ENCODE measurements at places on chromosomes 5 and 9.

DNA sequence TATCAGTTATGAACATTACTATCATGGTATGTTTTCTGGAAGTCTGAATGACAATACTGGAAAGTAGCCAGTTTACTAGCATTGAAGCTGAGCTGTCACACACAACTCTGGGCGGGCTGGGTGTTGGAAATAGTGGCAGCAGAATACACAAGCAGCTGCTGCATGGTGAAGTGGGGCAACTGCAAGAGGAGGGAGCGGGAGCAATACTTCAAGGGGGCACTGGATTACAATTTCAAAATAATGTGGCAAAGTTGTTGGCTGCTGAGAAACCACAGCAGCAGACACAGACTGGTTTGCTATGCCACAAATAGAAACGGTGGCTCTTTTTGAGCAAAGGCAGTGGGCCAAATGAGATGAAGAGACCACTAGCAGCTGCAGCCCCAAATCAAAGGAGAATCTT is 350.2 kb downstream of the KIAA0825 start:
- no peak for DNase-seq

DNA sequence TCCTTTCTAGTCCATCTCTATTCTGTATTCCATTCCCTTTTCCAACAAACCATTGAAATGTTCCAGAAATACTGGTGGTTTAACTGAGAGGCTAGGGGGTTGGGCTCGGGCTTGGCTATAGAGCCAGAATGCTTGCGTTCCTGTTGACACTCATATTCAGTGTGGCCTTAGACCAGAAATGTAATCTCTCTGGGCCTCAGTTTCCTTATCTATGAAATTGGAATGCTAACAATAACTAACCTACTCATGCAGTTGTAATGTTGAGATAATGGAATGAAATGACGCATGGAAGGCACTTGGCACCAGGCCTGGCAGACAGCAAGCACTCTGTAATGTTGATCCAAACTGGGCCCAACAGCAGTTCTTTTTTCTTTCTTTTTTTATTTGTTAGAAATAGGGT is 26.8 kb downstream of the JADE2 start:
- DNase-seq: no peak

- DNase-seq: no peak
These were observed 120.7 kb upstream of the PCA3 start for GRCh38 chr9:76643399-76644117.

DNA sequence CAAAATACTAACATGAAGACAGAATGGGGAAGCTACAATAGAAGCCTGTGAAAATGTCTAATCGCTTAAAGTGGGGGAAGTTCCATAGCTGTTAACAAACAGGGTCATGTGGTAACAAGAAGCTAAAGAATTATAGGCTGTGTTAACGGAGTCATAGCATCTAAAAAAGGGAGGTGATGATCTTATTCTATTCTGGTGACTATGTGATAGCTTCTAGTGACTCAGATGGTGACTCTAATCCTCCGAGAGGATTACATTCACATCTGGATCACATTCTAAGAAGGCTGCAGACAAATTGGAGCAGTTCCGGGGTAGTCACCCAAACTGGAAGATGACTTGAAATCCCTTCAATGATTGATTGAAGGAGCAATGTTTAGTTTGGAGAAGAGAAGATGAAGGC is 142.1 kb downstream of the LIFR start:
- no peak for DNase-seq

DNA sequence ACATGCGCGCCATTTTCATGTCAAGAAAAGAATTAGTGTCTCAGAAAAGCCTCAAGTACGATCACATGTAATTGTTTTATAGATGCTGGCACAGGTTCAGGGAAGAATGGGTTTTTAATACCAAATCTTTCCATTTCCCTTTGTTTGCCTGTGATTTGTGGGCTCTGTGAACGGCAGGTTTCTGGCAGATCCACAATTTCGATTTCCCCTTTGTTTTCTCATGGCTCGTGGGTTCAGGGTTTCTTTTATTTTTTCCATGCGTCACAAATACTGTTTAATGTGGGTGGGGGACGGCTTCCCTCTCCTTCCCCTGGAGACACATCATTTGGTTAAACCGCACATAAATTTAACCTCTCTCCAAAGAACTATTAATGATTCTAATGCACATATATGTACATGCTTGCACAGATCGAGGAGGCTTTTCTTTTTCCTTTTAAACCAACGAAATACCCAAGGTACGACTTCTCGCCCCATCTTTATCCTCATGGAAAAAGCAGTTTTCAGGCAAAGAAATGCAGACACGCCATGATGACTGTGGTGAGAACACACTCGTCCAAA is 195.9 kb downstream of the SLIT3 start:
- no peak for DNase-seq

DNA sequence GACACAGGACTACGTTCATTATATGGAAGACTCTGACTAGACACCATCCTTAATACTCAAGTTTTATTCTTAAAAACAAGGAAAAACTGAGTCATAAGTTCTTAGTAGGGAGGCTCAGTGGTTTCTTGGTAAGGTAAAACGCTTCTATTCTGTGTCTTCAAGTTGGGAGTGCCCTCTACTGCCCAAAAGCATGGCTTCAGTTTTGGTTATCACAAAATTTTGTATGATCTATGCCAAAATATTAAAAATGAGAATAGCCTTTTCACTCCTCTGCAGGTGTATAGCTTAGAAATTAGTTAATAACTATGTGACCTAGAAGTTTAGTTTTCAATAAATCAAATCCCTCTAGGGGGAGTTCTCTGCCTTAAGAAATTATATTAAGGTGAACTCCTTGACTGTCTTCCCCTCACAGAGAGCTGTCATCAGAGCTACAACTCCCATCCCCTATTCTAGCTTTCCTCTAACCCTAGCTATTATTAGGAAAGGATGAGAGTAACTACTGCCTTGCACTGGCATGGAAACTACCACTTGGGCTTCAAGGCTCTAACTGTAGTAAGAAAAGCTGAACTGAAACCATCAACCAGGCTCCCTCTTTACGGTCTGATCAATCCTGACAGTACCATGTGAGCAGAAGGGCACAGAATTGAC is 189.7 kb downstream of the GNAQ start:
- no peak for DNase-seq

DNA sequence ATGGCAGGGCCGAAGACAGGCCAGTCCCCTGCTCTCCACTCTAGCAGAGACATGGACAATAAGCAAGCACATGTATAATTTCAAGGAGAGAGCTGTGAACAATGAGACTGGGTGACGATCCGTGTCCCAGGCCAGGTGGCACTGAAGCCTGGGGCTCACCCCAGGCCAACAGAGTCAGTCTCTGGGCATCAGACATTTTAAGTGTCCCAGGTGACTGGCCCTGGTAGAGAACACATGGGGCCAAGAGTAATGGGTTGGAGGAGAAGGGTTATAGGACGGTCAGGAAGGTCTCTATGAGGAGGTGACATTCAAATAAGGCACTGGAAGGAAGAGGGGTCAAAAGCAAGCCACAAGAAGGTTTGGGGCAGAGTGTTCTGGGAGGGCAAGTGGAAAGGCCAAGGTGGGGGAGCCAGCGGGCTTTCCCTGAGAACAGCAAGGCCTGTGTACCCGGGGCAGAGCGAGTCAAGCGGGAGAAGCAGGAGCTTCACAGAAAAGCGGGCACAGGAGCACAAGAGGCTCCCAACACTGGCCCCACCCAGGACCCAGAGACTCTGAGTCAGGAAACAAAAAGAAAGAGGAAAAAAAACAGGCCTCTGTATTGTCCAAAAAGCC is 1.1 kb upstream of the AKNA start:
- DNase-seq: no peak

DNA sequence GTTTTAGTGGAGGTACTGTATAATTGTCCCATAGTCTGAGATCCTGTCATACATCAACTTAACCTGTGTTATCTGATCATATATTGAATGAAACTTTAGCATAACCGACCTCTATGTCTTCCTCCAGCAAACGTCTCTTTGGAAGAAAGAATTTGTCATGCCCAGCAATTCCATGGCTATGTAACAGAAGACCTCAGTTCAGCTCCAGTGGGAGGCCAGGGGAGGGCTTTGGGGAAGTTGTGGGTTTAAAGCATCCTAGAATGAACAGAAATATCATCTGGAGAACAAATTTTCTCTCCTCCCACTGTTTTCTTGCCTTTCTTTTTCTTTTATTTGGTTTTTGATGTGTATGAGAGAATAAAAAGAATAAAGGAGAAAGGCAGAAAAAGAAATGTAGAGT is 164.5 kb downstream of the GAS1 start:
- DNase-seq: no peak

DNA sequence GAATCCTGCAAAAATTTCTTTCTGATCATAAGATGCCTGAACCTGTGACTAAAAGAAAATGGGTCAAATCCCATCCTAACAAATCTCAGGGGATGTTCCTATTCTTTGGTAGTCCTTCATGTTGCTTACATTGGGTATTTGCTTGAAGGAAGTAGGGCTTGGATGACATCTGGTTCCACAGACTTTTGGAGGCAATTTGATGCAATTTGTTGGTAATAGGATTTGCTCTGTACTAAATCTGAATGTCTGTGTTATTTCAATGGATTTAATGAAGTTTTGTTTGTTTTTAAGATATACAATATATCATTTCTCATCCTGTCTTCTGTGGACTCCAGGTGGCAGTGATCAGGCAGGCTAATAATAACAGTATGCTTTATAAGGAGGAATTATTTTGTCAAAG is 457.9 kb downstream of the ZSWIM6 start:
- no peak for DNase-seq

- DNase-seq: no peak
These were observed 157.1 kb downstream of the ARRDC3 start for GRCh38 chr5:91225848-91226686.

GRCh38 chr5:26572480-26572879 is 465.9 kb downstream of the CDH9 start:
- DNase-seq: no peak

- DNase-seq: no peak
These were observed 16.6 kb downstream of the DMRTA1 start for GRCh38 chr9:22463205-22463604.

GRCh38 chr5:144710637-144711036 is 540.0 kb downstream of the KCTD16 start:
- DNase-seq: no peak

DNA sequence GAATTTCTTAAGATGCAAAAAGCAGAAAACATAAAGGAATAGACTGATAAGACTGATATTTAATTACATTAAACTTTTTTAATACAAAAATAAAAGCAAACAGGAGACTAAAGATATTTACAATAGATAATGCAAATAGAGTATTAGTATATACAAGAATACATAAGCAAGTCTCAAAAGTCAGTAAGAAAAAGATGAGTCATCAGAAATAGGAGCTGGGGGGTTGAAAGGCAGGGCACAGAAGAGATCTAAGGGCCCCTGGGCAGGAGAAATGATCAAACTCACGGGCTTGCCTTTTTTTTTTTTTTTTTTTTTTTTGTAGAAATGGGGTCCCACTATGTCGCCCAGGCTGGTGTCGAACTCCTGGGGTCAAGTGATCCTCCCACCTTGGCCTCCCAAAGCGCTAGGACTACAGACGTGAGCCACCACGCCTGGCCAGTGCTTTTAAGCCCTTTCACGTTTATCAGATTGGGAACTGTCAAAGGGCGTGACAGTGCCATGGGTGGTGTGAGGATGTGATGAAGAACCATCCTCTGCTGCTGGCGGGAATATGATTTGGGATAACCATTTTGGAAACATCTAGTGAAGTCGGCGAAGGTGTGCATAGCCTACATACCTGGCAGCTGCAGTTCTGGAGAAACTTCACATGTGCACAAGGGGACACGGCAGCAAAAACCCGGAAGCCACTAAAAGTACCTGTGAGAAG is 126.1 kb downstream of the CACNA1B start:
- DNase-seq: no peak

- DNase-seq: no peak
These were observed 243.9 kb downstream of the NR2F1-AS1 start for GRCh38 chr5:93337138-93337537.

- no peak for DNase-seq
These were observed 15.9 kb upstream of the ALDOB start for GRCh38 chr9:101451498-101451897.

- DNase-seq: no peak
These were observed 41.7 kb upstream of the RPS23 start for GRCh38 chr5:82319651-82320376.

DNA sequence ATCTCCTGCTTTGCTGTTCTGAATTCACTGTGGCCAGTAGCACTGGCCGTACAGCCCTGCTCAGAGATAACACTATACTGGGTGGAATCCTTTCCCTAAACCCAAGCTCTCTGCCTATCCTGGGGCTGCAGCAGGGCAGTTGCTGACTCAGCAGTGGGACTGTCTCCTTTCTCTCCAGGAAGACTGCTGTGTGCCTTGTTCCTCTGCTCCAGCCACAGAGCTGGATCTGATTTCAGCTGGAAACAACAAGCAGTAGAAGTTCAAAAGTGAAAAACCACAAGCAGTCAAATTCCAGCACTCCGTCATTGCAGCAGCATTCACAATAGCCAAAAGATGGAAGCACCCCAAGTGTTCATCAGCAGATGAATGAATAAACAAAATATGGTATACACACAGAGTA is 105.0 kb downstream of the FBXL7 start:
- DNase-seq: no peak

DNA sequence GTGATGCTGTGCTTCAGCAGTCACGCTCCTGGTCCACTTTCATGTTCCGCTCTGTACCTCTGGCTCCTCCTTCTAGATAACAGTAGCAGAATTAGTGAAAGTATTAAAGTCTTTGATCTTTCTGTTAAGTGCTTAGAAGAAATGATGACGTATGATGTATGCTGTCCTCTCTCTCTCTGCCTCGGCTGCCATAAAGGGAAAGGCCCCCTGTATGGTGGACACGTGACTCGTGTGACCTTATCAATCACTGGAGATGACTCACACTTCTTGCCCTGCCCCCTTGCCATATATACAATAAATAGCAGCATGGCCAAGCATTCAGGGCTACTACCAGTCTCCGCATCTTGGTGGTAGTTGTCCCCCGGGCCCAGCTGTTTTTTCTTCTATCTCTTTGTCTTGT is 100.3 kb downstream of the SYK start:
- no peak for DNase-seq

DNA sequence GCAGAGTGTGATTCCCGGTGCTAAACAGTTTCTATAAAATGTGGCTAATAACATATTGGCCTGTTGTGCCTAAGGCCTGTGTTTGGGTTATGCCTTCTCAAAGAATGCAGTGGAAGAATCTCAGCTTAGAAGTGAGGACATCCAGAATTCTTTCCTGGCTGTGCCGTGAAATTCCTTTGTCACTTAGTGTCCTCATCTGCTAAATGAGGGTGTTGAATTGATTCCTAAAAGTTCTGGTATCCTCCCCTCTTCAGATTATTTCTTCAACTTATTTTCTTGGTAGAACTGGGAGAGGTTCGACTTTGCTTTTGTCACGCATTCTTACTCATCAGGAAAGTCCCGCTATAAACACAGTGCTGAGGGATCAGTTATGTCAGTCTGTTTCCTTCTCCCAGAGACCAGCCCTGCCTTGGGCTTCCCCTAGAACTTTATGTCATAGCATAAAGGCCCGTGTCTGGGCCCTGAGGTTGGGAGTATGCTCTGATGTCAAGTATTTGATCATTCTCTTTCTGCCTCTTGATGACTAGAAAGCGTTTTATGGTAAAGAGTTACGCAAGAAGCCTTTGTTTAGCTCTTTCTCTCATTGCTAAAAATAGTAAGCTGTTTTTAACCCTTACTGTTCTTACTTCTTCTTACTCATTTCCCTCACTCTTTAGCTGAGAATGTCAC is 29.5 kb downstream of the MTAP start:
- DNase-seq: no peak

- DNase-seq: no peak
These were observed 27.6 kb upstream of the SPATA31E1 start for GRCh38 chr9:87855061-87855460.

- DNase-seq: peak; percentile 32
These were observed 58.4 kb upstream of the SH3GL2 start for GRCh38 chr9:17520268-17521064.

Data from neuronal stem cell (in vitro differentiated cells).